ENCODE measurements at places on chromosomes 3 and 15. TPM values are rescaled to one million over a fixed set of nuclear protein-coding genes. Genes with fewer than 3 reads are reported as not detected.

GLDN gene
- 0.49 TPM for total RNA-seq

COL6A6 gene
- total RNA-seq: 13.3 TPM

CCR8 gene
- not detected for total RNA-seq

CYP1A1 gene
- total RNA-seq: 0.27 TPM

TMC3 gene
- total RNA-seq: 0.05 TPM

OSBPL10 gene
- 27.8 TPM for total RNA-seq

IMPG2 gene
- 0.59 TPM for total RNA-seq

C15orf62 gene
- 0.44 TPM for total RNA-seq

PDZRN3 gene
- 42.9 TPM for total RNA-seq

SORD gene
- 34.5 TPM for total RNA-seq

TMCO5A gene
- not detected for total RNA-seq

SHF gene
- 34.6 TPM for total RNA-seq

CHRM5 gene
- total RNA-seq: not detected

ARPIN gene
- 26.4 TPM for total RNA-seq

MELTF gene
- 9.9 TPM for total RNA-seq

CCDC54 gene
- not detected for total RNA-seq

EEFSEC gene
- total RNA-seq: 19.4 TPM

GOLGA8O gene
- 2.9 TPM for total RNA-seq

SEMA5B gene
- 0.27 TPM for total RNA-seq

SLC2A2 gene
- total RNA-seq: not detected
